ENCODE measurements at places on chromosomes 6 and 20. TPM values are rescaled to one million over a fixed set of nuclear protein-coding genes. Genes with fewer than 3 reads are reported as not detected.

DNA sequence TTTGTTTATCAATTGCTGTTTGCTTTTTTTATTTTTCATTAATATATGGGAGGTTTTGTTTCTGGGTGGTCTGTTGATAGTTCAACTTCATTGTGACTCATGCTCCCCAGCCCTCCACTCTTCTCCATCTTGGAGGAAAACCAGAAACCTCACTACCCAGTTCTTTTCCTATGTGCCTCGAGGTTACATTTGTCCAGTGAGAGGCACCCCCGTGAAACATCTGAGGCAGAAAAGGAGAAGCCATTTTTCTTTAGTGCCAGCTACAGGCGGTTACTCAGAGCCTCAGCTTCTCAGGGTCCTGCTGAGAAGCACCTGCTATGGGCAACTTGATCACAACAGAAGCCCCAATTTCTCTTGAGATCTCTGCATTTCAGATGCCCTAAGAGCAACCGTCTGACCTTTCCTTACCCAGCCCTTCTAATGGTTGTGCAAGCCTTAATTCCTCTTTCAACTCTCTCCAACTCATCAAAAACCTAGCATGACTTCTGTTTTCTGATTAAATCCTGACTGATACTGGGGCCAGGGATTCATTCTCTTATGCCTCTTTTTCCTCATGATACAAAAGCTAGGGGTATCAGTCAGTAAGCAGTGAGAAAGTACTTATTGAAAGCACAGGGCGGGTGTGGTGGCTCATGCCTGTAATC, 144.6 kb downstream of the ELOVL4 start:
- DNase-seq, result no peak

PTGIS gene
- 23.8 TPM for total RNA-seq

- no peak for DNase-seq
These were observed 566.4 kb upstream of the MAN1A1 start for GRCh38 chr6:119915971-119916370.

DNA sequence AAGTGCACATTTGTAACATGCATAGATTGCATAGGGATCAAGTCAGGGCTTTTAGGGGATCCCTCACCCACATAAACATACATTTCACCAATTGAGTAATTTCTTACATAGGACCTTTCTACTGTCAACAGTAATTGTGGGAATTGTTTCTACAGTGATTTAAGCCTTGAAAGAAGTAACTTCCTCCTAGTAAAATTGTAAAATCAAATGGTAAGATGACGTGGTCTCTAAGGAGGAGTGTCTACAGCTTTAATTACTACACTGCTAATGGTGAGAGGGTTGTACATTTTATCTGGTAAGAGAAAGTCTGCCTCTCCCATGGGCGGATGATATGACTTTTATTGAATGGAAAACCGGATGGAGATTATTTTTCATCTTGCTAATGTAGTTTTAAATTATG, 98.0 kb downstream of the RPP40 start:
- no peak for DNase-seq

DNA sequence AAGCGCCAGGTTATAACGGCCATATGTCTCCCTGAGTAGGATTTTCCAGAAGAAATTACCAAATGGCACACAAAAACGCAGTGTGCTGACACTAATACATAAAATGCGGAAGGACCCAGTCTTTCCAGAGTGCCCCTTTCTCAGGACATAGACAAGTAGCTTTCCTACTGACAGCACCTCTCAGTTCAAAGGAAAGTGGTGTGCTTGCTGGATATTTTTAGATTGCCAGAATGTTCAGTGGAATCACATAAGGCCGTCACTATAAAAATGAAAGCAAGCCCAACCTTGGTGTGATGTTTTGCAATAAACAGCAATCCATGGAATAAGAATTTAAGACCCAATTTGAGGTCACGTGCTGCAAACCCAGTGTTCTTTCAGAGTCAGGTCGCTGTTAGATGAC, 135.5 kb upstream of the AGPAT4 start:
- no peak for DNase-seq

- DNase-seq, result no peak
These were observed 34.2 kb downstream of the FAM184A start for GRCh38 chr6:119044255-119044654.

MEP1A gene
- total RNA-seq, result not detected

DNA sequence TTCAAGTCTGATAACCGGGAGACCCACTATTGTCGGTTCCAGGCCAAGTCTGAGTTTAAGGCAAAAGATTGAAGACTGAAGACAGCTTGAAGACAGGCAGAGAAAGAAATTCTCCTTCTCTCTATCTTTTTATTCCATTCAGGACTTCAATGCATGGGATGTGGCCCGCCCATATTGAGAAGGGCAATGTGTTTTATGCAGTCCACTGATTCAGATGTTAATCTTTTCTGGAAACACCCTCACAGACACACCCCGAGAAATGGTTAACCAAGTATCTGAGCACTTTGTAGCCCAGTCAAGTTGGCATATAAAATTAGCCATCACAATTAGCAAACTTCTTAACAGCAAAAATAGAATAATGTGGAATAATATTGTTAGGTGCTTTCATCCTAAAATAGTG, 75.5 kb upstream of the FABP7 start:
- no peak for DNase-seq

BTNL2 gene
- total RNA-seq, result not detected

- no peak for DNase-seq
These were observed 2.7 kb downstream of the BCAS1 start for GRCh38 chr20:54067606-54068174.

TINAG gene
- total RNA-seq, result 0.04 TPM

LBP gene
- total RNA-seq, result not detected

DNA sequence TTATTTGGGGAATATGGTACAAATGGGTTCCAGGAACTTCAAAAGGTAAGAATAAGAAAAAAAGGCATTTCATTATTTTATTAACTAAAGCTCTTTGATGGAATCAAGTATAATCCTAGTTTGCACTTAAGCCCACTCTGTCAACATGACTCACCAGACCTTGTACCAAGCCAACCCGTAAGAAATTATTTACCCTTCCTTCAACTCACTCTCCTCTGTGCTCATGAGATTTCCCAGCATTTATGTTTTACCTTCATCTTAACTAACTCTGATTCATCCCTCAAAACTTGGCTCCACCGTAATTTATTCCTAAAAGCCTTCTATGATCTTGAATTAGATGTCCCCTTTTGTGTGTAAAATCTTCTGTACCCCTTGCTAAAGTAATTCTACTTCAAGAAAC, 308.7 kb downstream of the PKHD1 start:
- no peak for DNase-seq

DNA sequence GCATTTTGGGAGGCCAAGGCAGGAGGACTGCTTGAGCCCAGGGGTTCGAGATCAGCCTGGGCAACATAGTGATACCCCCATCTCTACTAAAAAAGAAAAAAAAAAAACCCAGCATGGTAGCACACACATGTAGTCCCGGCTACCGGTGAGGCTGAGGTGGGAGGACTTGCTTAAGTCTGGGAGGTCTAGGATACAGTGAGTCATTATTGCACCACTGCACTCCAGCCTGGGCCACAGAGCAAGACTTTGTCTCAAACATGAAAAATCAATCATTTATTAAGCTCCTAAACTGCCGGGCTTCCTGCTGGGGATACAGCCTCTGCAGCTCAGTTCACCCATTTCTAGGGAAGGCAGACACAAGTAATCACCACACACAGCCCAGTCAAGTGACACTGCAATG, 7.3 kb upstream of the USP45 start:
- DNase-seq, result no peak

GRCh38 chr6:134614606-134615485, 296.9 kb upstream of the SGK1 start:
- no peak for DNase-seq

DNA sequence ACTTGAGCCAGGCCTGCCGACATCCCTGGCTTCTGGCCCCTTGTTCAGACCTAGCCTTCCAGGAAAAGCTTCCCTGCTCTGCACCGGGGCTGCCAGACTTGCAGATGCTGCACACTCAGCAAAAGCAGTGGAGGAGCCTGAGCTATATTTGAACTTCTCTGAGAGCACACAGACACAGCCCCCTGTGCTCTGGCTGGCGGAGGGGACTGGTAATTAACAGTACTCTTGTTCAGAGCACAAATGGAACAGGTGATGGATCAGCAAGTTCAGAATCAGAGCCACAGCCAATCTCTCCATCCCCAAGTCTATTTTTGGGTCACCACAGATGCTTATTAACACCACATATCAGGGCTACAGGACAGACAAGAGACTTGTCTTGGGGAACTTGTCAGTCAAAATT, 27.6 kb upstream of the RIMS4 start:
- peak; percentile 73 for DNase-seq

SPO11 gene
- total RNA-seq, result not detected

DNA sequence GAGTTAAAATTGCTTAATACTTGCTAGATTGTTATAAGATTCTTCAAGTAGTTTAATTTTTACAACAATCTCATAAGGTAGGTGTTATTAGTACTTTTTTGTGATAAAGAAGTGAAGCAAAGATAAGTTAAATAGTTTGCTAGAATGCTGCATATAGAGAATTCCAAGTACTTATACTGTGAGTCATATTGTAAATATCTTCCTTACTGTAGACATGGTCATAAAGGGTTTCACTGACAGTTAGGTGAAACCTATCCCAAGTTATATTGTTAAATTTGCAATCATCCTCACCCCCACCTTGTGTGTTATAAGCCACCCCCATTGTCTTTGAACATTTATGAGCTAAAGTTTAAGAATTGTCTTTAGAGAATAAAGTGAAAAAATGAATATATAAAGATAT, 142.0 kb downstream of the FAM83B start:
- no peak for DNase-seq

GRCh38 chr6:149366267-149366921, 33.7 kb upstream of the SUMO4 start:
- no peak for DNase-seq

DNA sequence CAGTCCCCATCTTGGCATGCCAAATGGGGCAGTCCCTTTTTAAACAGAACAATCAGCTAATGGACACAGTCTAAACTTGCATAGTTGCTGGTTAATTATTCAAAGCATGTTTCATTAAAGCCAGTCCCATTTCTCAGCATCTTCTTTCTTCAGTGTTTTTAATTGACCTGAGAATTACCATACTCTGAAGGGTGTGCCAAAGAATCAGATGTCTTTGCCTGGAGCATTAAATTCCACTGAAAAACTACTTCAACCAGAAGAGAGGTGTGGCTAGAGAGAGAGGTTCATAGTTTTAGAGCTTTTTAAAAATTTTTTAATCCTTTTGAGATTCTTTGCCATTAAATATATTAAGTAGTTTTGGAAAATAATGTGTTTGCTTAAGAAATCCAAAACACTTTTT, 37.9 kb downstream of the SLC24A3 start:
- DNase-seq, result no peak

MOG gene
- total RNA-seq, result not detected

GRCh38 chr6:111687652-111688051, 82.0 kb upstream of the TRAF3IP2 start:
- no peak for DNase-seq

Data from muscle of leg (tissue), 16 donors.